ENCODE measurements at places on chromosomes 4 and X. TPM values are rescaled to one million over a fixed set of nuclear protein-coding genes. Genes with fewer than 3 reads are reported as not detected.

The NHS gene
- 11.1 TPM for total RNA-seq

The TMEM156 gene
- total RNA-seq: 29.4 TPM

The SMARCA1 gene
- not detected for total RNA-seq

The HERC5 gene
- 21.2 TPM for total RNA-seq

The GC gene
- not detected for total RNA-seq

The GLRA2 gene
- not detected for total RNA-seq

The CAPN6 gene
- not detected for total RNA-seq

The KCTD8 gene
- total RNA-seq: not detected

The HELT gene
- total RNA-seq: not detected

The PDE6B gene
- 10.1 TPM for total RNA-seq

The GABRE gene
- total RNA-seq: not detected

The ANOS1 gene
- not detected for total RNA-seq

The VCX gene
- not detected for total RNA-seq

The TCEAL6 gene
- not detected for total RNA-seq

The ADGRL3 gene
- total RNA-seq: not detected

The PDZD4 gene
- 0.44 TPM for total RNA-seq

The SUPT20HL1 gene
- total RNA-seq: 0.07 TPM

The WDR1 gene
- total RNA-seq: 453 TPM

The FDCSP gene
- total RNA-seq: not detected

The ALPK1 gene
- total RNA-seq: 9.7 TPM

The CLCN5 gene
- total RNA-seq: 2.8 TPM

The DBET gene
- not detected for total RNA-seq

The EVC2 gene
- 0.32 TPM for total RNA-seq

The CCSER1 gene
- not detected for total RNA-seq

The ATP2B3 gene
- 0.05 TPM for total RNA-seq

The HPGDS gene
- not detected for total RNA-seq

The TCEAL7 gene
- not detected for total RNA-seq

All from activated T-helper 1 cell treated with anti-CD3 and anti-CD28 coated beads, Interleukin-12 subunit alpha, Interleukin-12 subunit beta, Interleukin-2, Interleukin-4 antibody, amounts not matched to agents 30 ng/mL and 10 ng/mL and 1 ng/mL, durations not matched to agents 14 hours and 24 hours and 36 hours (primary cell).